ENCODE measurements at places on chromosomes 12 and 14.

GRCh38 chr12:93760275-93760875, 83.2 kb downstream of the CRADD start:
- no peak for DNase-seq

DNA sequence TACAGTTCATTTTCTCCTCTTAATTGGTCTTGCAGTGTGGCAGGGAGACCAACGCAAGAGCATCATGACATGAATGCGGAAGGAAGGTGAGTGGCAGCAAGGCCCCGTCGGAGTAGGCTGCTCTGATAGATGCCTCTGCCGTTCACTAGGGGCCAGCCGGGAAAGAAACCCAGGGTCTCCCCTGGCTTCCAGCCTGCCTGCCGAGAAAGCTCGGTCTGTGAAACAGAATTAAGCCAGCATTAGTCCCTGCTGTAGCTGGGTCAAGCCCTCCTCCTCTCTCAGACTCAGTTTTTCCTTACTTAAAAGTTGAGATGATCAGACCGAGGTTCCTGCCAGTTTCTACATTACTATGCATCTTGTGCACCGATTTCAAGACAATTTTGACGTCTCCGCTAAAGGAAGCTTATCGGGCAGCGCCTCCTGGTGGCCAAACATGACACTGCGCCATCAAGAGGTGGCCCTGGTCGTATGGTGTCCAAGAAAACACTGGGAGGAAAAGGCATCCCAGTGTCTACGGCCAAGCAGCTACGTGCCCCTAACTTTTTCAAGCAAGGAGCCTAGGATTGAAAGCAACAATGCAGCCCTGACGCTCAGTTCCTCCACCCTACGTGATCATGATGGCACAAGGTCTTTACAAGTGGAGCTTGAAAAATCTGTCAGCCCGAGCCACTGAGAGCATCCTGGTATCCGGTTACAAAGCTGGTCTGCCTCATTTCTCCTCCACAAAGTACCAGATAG, 131.6 kb downstream of the KSR2 start:
- peak; percentile 75 for DNase-seq

DNA sequence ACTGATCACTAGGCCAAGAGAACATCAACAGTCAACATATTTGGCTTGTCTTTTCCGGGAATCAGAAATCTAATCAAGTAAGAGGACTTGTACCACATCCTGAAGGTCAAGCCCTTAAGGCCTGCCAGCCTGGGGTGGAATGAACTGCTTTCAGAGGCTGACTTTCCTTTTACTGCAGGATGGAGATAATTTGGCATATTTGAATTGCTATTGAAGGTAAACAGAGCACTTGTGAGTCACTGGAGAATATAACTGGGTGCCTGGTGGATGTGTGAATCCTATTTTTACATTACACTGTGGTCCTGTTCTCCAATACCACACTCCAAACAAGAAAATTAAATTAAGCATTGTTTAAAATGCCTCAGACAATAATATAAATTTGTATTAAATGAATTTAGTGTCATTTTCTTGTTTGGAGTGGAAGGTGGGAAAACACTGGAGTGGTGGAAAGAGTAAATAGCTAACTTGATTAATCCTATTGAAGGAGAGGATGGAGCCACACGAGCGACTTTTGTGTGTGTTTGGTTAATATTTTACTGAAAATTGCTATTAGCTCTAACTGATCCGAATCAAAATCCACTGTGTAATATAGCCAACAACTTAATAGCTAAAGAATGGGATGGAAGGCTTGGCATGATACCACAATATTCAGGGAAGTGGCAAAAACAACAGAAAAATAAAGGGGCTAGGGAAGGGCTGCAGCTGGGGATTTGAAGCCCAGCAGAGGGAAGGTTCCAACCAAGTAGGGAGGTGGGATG, 89.4 kb downstream of the OTX2 start:
- DNase-seq = no peak

DNA sequence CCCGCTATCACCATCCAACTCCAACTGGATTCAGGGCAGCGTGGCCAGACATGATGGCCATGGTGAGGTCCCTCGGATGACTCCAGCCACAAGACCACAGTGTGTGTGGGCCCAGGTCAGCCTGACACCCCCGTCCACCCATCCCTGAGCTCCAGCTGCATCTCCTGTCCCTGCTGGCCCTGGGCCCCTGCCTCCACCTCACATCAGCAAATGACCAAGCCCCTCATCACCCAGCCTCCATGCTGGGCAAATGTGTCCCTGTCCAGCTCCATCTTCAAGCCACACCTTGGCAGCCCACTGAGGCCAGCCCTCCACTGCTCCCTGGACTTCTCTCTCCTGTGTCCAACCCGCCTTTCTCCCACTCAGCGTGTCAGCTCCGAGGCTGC, 3.2 kb downstream of the GPR132 start:
- DNase-seq = no peak

- no peak for DNase-seq
Observed at GRCh38 chr14:25988536-25988935, 609.3 kb downstream of the NOVA1 start.

- DNase-seq = no peak
Observed at GRCh38 chr12:26608273-26608672, 224.7 kb downstream of the ITPR2 start.

GRCh38 chr12:28340261-28341045, 150.2 kb downstream of the CCDC91 start:
- peak; percentile 2 for DNase-seq

DNA sequence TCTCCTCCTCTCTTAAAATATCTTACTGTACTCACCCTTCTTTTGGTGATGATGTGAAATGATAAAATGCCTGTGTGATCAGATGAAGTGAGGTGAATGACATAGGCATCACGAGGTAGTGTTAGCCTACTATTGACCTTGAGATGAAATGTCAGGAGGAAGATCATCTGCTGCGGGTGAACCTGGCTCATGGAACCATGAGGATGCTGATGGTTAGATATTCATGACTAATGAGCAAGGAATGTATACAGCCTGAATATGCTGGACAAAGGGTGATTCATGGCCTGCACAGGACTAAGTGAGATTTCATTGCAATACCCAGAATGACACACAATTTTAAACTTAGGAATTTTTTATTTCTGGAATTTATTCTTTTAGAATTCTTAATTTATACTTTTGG, 89.6 kb downstream of the DAAM1 start:
- DNase-seq = peak; percentile 94

DNA sequence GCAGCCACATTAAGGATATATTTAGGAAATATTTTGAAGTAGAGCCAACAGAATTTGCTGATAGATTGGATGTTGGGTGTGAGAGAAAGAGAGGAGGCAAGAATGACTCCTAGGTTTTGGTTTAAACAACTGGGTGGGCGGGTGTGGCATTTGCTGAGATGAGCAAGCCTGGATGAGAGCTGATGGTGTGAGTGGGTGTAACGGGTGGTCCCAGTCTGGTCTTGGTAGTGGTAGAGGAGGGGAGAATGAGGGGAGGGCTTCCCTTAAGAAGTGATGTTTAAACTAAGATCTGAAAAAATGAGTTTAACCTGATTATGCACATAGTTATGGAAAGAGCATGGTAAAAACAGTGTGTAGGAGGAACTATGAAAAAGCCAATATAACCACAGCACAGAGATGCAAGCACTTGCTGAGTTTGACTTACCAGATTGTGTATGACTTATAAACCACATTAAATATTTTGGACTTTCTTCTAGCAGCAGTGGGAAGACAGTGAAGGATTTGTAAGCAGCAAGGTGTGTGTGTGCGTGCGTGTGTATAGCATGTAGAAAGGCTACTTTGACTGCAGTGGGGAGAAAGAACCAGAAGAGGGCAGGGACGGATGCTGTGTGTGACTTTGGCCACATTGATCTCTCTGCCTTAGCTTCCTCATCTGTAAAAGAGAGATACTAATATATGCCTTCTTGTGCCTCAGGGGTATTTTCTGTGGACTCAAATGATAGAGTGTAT, 139.7 kb downstream of the PRIMA1 start:
- DNase-seq = no peak

GRCh38 chr12:70242695-70243509, at the start of gene CNOT2:
CNOT2 (plus strand) TSS chr12:70243433; CDS start chr12:70278227, 34,794 bp downstream.
- DNase-seq = peak; percentile 91

- peak; percentile 59 for DNase-seq
Observed at GRCh38 chr14:32430326-32430725, 101.2 kb downstream of the AKAP6 start.

DNA sequence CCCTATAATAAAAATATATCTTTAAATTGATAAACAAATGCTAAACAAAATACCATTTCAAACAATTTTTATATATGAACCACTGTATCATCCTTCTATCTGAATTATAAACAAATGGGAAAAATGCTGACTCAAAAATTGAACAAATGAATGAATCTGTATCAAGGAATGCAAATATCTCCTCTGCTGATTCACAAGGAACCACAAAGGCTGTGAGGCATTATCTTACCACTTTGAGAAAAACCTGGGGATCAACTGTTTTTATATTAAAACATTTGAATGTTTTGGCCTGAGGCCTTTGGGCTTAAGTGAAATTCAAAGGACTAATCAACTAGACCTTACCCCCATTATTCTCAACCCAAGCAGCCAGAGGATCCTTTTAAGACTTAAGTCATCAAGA, 86.3 kb downstream of the EML5 start:
- peak; percentile 18 for DNase-seq

DNA sequence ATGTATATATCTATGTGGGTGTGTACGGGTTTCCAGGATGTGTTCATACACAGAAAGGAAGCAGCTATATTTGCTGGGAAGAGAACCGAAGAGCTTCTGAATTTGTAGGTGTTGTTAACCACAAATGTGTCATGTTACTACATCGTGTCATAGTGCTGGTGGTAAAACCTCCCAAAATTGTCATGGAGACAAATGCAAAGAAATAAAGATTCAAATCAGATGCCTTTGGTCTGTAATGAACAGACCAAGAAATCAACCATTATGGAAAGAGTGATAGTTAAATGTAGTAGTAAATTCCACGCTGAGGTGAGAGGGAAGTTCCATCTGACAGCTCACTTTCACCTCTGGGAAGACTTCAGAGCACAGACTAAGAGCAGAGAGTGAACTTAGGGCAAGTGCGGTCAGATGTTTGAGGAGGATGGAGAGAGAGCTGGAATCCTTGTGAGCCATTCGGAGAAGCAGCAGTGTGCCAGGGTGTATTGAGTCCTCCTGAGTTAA, 487.5 kb downstream of the TMEM121 start:
- no peak for DNase-seq

GRCh38 chr12:106305376-106305775, 2.8 kb downstream of the TCP11L2 start:
- DNase-seq = no peak

DNA sequence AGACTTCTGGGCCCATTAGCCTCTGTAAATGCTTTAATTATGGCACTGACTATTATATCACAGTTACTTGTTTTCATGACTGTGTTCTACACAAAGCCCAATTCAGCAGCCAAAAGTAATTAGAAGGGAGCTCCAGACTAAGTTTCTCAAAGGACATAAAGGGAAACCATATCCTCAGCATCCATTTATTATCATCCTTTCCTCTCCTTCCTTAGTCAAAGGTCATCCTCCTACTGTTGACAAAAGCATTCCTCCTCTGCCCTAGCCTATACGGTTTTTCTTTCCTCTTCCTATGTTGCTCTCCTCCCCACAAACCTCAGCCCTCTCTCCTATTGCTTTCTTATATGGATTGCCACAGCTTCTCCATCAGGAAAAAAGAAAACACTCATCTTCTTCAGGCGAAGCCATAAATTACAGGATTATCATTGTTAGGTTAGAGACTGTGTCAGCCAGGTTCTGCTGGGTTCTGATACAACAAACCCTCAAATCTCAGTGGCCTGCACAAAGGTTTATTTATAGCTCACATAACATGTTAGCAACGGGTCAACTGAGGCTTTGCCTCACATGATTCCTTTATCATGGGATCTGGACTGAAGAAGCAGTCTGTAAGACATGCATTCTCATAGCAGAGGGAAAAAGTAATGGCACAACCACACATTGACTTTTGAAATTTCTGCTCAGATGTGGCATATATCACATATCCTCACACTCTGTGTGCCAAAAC, 207.2 kb downstream of the SLC5A8 start:
- DNase-seq = no peak

GRCh38 chr14:54632452-54632851, 65.5 kb downstream of the SAMD4A start:
- DNase-seq = no peak

GRCh38 chr12:116670859-116671258, 67.0 kb downstream of the SPRING1 start:
- DNase-seq = no peak

- no peak for DNase-seq
Observed at GRCh38 chr12:42002563-42002962, 142.1 kb downstream of the GXYLT1 start.

Measured in fibroblast of skin of right biceps (primary cell).